ENCODE measurements at places on chromosomes 12 and 14. TPM values are rescaled to one million over a fixed set of nuclear protein-coding genes. Genes with fewer than 3 reads are reported as not detected.

TAS2R9 gene
- not detected for total RNA-seq

ADCK1 gene
- 11.8 TPM for total RNA-seq

ERP27 gene
- not detected for total RNA-seq

DNA sequence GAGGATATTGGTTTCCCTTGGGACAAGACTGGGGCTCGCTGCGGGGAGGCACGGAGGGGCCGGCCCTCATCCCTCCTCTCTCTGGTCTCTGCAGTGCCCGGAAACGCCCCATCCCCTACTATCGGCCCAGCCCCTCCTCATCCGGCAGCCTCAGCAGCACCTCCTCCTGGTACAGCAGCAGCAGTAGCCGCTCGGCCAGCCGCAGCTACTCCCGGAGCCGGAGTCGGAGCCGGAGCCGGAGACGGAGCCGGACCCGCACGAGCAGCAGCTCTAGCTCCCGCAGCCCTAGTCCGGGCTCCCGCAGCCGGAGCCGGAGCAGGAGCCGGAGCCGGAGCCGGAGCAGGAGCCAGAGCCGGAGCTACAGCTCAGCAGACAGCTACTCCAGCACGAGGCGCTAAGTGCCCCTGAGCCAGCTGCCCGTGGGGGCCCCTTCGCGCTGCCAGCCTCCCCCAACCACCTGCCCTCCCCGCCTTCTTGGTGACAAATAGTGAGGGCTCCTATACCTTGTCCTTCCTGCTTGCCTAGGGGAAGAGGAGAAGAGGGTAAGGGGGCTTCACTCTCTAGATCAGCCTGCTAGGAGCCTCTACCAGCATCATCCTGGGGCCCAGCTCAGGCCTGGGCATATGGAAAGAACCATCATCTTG lies 22.2 kb upstream of the HSPB8 start:
- H3K4me3 ChIP-seq, result no peak overlapping the region
- peaks cover 4% of the 10 kb centered on the region for H3K4me1 ChIP-seq
- H3K36me3 ChIP-seq, result peaks cover 21% of the 10 kb centered on the region
- no peak overlapping the region for H3K27ac ChIP-seq
- DNase-seq, result peak; percentile 98

ABCC9 gene
- not detected for total RNA-seq

GRCh38 chr14:74160763-74161162 lies 76.0 kb downstream of the LIN52 start:
- H3K36me3 ChIP-seq, result peaks cover 11% of the 10 kb centered on the region
- no peaks in the 10 kb centered on the region for H3K27me3 ChIP-seq
- DNase-seq, result no peak
- 0 out of 2 replicates have a peak, but pooled peaks cover 1% of the 10 kb centered on the region for H3K4me1 ChIP-seq
- H3K4me3 ChIP-seq, result no peak overlapping the region
- no peak overlapping the region for H3K27ac ChIP-seq

GRCh38 chr12:90250766-90251165 lies 542.1 kb upstream of the ATP2B1 start:
- H3K27ac ChIP-seq, result no peak overlapping the region
- DNase-seq, result no peak
- H3K27me3 ChIP-seq, result no peaks in the 10 kb centered on the region
- no peaks in the 10 kb centered on the region for H3K4me1 ChIP-seq
- no peaks in the 10 kb centered on the region for H3K36me3 ChIP-seq

GRCh38 chr12:32089586-32089985 lies 17.1 kb upstream of the BICD1 start:
- 0 out of 2 replicates have a peak, but pooled peaks cover 4% of the 10 kb centered on the region for H3K4me1 ChIP-seq
- DNase-seq, result peak; percentile 55
- H3K27me3 ChIP-seq, result no peaks in the 10 kb centered on the region
- no peak overlapping the region for H3K27ac ChIP-seq
- no peaks in the 10 kb centered on the region for H3K36me3 ChIP-seq

PARP2 gene
- 25.2 TPM for total RNA-seq

DNA sequence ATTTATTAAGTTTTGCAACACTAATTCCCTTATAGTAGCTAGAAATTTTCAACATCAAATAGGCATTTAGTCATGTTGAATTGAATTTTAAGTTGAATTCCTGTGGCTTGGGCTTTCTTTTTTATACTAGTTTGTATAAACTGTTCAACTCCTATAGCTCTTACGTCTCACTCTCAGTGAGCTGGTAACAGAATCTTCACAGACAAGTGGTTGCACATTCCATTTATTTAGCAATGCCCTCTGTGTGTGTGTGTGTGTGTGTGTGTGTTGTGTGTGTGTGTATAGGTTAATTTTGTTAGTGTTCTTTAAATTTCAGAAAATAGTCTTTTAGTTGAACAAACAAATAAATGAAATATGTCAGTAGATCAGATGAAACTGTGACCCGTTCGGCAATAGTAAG lies 425.0 kb downstream of the NPAS3 start:
- H3K4me1 ChIP-seq, result no peaks in the 10 kb centered on the region
- H3K4me3 ChIP-seq, result no peak overlapping the region
- H3K36me3 ChIP-seq, result no peaks in the 10 kb centered on the region
- H3K27me3 ChIP-seq, result no peaks in the 10 kb centered on the region

GRCh38 chr14:51545396-51545795 lies 106.3 kb upstream of the FRMD6 start:
- no peaks in the 10 kb centered on the region for H3K27me3 ChIP-seq
- no peaks in the 10 kb centered on the region for H3K4me1 ChIP-seq
- DNase-seq, result no peak
- no peak overlapping the region for H3K27ac ChIP-seq
- H3K36me3 ChIP-seq, result no peaks in the 10 kb centered on the region

- H3K4me3 ChIP-seq, result no peak overlapping the region
- no peak overlapping the region for H3K27ac ChIP-seq
- no peaks in the 10 kb centered on the region for H3K4me1 ChIP-seq
- no peaks in the 10 kb centered on the region for H3K27me3 ChIP-seq
Measured at GRCh38 chr14:86039176-86039575, 509.2 kb downstream of the FLRT2 start.

GRCh38 chr12:89861086-89861485 lies 152.4 kb upstream of the ATP2B1 start:
- no peak overlapping the region for H3K27ac ChIP-seq
- H3K36me3 ChIP-seq, result no peaks in the 10 kb centered on the region
- no peak overlapping the region for H3K4me3 ChIP-seq

DNA sequence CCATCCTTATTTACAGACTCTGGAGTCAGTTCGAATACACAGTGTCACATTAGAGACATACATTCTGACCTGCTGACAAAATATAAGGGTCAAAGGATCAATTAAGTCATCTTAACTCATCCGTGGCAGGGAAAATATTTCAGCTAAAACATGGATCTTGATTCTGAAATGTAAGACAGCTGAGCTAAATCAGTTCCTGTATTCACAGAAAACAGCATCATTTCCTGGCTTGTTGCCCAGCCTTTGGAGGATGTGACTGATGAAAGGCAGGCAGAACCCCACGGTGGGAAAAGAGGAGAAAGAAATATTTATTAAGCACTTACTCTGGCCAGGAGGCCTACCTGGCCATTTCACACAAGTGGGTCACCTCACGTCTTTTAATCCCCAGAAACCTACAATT lies 101.9 kb downstream of the GAS2L3 start:
- H3K27ac ChIP-seq, result no peak overlapping the region
- no peaks in the 10 kb centered on the region for H3K36me3 ChIP-seq
- H3K4me1 ChIP-seq, result no peaks in the 10 kb centered on the region

DNA sequence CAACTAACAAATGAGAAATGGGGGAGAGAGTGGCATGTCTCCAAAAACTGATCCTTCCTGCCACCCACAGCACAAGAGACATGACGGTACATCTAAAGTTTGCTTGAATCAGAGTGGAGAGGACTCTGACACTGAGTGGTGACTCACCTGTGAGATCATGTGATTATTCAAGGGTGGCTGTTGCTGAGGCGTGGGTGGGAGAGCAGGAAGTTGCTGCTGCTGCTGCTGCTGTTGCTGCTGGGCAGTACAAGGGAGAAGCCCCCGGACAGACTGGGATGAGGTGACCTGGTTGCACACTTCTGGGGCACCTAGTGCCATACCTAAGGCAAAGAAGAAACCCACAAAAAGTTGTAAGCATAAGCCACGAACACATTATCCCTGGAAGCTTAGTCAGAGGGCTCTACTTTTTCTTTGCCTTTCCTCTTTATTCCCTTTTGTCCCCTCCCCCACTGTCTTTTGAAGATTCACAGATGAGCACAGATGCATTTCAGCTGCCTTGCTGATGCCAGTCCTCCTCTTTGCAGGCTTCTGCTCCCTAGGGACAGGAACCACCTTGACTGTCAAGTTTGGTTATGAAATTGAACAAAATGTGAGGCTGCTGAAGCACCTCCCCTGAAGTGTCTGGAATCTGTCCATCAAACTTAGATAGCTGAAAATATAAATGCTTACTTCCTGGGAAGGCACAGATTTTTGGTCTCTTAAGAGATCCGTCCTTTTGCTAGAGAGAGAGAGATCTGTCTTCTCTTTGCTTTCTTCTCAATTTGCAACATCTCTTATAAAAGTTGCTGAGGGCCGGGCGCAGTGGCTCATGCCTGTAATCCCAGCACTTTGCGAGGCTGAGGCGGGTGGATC lies 29.4 kb upstream of the STAC3 start:
- no peak overlapping the region for H3K4me3 ChIP-seq
- no peak overlapping the region for H3K27ac ChIP-seq
- H3K36me3 ChIP-seq, result peaks cover 71% of the 10 kb centered on the region
- H3K27me3 ChIP-seq, result no peaks in the 10 kb centered on the region
- DNase-seq, result peak; percentile 70

- no peak for DNase-seq
- no peak within 1 kb of the TSS for H3K27ac ChIP-seq
- H3K27me3 ChIP-seq, result no peaks in the 10 kb centered on the region
Measured at GRCh38 chr12:6950811-6951540, at the start of gene PTPN6. TSS of gene PTPN6 (plus strand) at chr12:6951356. CDS start at chr12:6951513, 157 bp downstream.

COQ10A gene
- 24.8 TPM for total RNA-seq

PLEKHG7 gene
- total RNA-seq, result not detected

GRCh38 chr12:25958428-25959070 lies at the start of gene RASSF8:
TSS of gene RASSF8 (plus strand) at chr12:25958682. CDS start at chr12:26055344, 96,662 bp downstream.
- no peaks in the 10 kb centered on the region for H3K4me1 ChIP-seq
- peaks cover 9% of the 10 kb centered on the region for H3K36me3 ChIP-seq
- H3K27ac ChIP-seq, result no peak within 1 kb of the TSS

DNA sequence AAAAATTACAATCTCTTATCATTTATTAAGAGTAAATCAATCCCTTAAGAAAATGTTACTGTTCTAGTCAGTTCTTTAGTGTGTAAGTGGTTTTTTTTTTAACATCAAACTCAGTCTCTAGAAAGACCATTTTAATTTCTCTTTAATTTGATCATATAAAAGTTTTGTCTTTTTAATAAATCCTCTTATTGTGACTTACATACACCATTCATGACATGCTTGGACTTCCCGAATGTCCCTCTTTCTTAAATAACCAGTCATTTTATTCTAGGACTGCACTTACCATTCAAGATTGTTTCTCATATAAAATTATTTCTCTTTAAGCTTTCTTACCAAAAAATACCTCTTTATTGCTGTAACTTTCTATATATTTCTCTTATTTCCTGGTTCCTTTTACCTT lies 60.8 kb upstream of the EVL start:
- H3K27me3 ChIP-seq, result no peaks in the 10 kb centered on the region
- DNase-seq, result no peak
- H3K27ac ChIP-seq, result no peak overlapping the region
- no peak overlapping the region for H3K4me3 ChIP-seq
- H3K36me3 ChIP-seq, result peaks cover 33% of the 10 kb centered on the region

GRCh38 chr12:93347054-93347785 lies 30.5 kb upstream of the NUDT4 start:
- H3K27ac ChIP-seq, result no peak overlapping the region
- DNase-seq, result no peak
- H3K4me3 ChIP-seq, result no peak overlapping the region
- H3K27me3 ChIP-seq, result no peaks in the 10 kb centered on the region
- no peaks in the 10 kb centered on the region for H3K4me1 ChIP-seq

GALNT16 gene
- total RNA-seq, result 2.3 TPM

AMN1 gene
- total RNA-seq, result 9.6 TPM

DNA sequence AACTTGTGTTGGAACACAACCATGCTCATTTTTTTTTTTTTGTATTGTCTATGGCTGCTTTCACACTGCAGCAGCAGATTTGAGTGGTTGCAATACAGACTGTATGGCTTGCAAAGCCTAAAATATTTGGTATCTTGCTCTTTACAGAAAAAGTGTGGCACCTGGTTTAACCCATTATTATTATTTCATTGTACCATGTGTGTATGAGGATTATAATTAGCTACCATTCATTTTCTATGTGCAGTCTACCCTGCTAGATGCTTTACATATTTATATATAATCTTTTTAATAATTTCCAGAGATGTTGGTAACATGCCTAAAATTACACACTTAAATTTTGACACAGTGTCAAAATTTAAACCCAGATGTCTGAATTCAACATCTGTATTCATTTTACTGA lies 37.7 kb downstream of the SPATS2 start:
- H3K27me3 ChIP-seq, result no peaks in the 10 kb centered on the region
- no peaks in the 10 kb centered on the region for H3K36me3 ChIP-seq
- no peak for DNase-seq
- H3K27ac ChIP-seq, result no peak overlapping the region

- DNase-seq, result no peak
- H3K4me3 ChIP-seq, result no peak overlapping the region
- H3K4me1 ChIP-seq, result peaks cover 2% of the 10 kb centered on the region
Measured at GRCh38 chr14:92486881-92487280, 26.7 kb upstream of the RIN3 start.

- H3K4me3 ChIP-seq, result no peak overlapping the region
- peak; percentile 64 for DNase-seq
- H3K36me3 ChIP-seq, result no peaks in the 10 kb centered on the region
- no peaks in the 10 kb centered on the region for H3K27me3 ChIP-seq
- no peaks in the 10 kb centered on the region for H3K4me1 ChIP-seq
- no peak overlapping the region for H3K27ac ChIP-seq
Measured at GRCh38 chr12:128606051-128606450, 217.7 kb downstream of the SLC15A4 start.

CLEC4E gene
- total RNA-seq, result not detected

DNA sequence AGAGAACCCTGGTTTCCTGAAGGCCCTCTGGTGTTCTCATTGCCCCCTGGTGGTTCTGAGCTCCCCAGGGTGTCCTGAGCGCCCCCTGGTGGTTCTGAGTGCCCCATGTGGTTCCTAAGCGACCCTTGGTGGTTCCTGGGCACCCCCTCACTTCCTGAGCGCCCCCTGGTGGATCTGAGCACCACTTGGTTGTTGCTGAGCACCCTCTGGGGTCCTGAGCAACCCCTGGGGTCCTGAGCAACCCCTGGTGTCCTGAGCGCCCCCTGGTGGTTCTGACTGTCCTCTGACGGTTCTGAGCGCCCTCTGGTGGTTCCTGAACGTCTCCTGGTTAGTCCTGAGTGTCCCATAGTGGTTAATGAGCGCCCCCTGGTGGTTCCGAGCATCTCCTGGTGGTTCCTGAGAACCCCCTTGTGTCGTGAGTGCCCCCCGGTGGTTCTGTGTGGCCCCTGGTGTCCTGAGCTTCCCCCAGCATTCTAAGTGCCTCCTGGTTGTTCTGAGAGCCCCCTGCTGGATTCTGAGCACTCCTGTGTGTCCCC lies 568.3 kb downstream of the TMEM121 start:
- H3K4me1 ChIP-seq, result no peaks in the 10 kb centered on the region
- no peak for DNase-seq
- H3K27me3 ChIP-seq, result no peaks in the 10 kb centered on the region

DNA sequence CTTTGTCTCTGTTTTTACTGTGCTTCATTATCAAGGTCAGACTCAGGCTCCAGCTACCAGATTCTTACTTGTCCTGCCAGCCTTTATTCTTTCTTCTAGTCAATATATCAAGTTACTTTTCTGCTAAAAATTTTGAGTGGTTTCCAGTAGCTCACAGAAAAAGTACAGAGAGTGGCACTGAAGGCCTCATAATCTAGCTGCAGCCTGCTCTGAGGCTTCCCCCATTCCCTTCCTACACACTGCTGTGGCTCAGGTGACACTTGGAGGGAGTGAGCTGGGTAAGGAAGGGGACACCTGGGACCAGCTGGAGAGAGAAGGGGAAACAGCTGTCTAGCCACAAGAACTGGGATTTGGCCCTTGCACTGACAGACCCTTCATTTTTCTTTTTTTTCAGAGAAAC lies 25.4 kb downstream of the TTC6 start:
- no peak overlapping the region for H3K4me3 ChIP-seq
- DNase-seq, result no peak
- no peak overlapping the region for H3K27ac ChIP-seq
